Fibroblast of the aortic adventitia (primary cell): ENCODE measurements at places on chromosomes 7 and 10.

GRCh38 chr10:129934196-129934925 lies 29.7 kb downstream of the EBF3 start:
- no peak for DNase-seq

- no peak for DNase-seq
These were observed 96.3 kb downstream of the COL13A1 start for GRCh38 chr10:69897999-69898398.

DNA sequence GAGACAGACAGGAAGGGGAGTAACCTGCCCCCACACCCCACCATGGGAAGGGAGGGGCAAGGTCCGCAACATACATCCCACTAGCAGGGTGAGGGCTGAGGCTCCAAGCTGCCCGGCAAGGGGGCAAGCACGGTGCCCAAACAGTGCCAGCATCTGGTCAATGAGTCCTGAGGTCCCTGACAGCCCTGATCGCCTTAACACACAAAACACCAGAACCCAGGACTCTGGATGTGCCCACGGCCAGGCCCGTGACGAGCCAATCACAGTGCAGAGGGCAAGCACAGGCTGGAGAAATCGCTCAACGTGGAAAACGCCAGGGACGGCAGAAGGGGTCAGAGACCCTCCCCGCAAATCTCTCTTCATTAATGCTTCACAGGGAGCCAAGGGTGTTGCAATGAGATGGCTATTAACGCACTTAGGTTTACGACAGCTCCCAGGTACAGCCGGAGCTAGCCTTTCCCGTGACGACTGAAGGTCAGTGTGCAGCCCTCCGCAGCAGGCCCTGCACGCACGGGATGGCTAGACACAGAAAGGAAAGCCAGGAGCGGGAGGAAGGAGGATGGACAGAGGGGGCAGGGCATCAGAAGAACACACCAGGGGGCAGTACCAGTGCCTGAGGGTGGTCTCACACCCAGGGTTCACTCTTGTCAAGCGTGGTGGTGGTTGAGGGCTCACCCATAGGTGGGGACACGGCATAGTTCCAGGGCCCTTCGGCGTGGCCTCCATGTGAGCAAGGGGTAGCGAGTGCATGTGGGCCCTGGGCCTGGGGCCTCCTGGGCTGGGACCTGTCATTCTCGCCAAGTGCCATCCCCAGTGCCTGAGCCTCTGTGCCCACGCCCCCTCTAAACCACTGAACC lies 220.5 kb downstream of the MAD1L1 start:
- no peak for DNase-seq

GRCh38 chr7:105352901-105353668 lies 35.6 kb downstream of the SRPK2 start:
- peak; percentile 47 for DNase-seq

GRCh38 chr10:132570265-132570664 lies 32.7 kb downstream of the INPP5A start:
- DNase-seq, result no peak

DNA sequence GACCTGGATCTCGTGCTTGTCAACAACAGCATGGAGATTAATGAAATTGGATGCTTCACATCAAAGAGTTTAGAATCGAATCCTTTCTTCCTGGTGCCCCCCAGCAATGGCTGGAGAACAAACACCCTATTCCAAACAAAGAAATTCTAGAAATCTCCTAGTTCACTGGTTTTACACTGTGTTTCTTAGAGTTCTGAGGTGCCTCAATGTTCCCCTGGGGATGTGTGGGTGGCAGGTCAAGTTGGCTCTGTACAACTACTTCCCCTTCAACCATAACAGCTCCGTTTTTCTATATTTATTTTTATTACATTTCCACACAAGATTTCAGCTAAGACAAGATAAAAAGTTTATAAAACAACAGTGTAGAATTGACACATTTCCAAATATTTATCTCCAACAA lies 22.5 kb downstream of the CH25H start:
- DNase-seq, result no peak

- DNase-seq, result no peak
These were observed 67.1 kb downstream of the AGMO start for GRCh38 chr7:15494711-15495110.

- no peak for DNase-seq
These were observed 28.2 kb downstream of the ZNF25 start for GRCh38 chr10:37948210-37948609.

GRCh38 chr10:34739915-34740314 lies 75.2 kb downstream of the PARD3 start:
- DNase-seq, result peak; percentile 91

DNA sequence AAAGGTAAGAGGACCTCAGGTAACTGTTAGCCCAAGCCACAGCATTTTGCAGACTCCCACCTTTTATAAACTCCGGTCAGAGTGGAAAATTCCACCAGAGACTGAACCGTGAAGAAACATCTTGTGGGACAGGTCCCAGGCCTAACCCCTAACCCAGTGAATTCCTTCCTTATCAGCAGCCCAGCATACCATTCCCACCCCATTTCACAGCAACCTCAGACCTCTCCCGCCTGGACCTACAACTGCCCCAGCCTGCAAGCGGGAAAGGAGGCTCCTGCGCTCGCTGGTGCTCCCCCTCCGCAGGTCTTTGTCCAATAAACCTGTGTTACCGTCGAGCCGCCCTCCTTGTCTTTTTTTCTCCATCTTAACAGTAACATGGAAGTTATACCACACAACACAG lies 736.6 kb downstream of the MAGI2 start:
- no peak for DNase-seq

GRCh38 chr7:134739362-134739761 lies 40.1 kb upstream of the CALD1 start:
- no peak for DNase-seq

DNA sequence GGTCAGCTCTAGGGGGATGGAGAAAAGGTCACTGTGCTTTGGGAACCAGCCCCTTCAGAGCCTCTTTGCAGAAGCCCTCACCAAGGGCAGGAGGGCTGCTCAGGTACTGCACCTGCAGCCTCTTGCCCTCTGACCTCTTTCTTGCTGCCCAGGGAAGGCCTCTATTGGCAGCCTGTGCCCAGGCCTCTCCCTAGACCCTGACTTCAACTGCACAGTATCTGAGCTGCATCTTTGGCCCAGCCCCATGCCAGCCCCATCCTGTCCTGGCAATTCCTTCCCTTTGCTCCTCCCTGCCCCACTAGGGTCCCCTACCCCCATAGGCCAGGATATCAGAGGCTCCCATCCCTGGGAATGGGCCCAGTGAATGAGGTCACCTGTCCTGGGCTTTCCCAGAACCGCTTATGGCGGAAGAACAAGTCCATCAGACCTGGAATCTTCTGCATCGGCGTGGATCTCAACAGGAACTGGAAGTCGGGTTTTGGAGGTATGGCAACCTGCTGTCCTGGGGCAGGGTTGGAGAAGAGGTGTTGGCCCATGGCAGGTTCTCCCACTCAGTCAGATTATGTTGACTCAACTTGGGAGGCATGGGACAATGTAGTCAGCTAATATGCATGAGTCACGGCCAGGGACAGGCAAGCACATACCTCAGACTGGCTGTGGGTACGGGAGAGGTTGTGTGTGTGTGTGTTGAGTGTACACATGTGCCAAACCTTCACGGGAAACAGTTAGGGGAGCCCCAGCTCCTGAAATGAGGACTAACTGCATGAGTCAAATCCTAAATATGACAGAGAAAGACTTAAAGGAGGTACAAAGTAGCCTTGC lies 17.1 kb upstream of the CPA1 start:
- peak; percentile 93 for DNase-seq

- no peak for DNase-seq
These were observed 7.5 kb upstream of the JAKMIP3 start for GRCh38 chr10:132058111-132058745.

GRCh38 chr7:112422842-112423496 lies 27.3 kb upstream of the IFRD1 start:
- DNase-seq, result peak; percentile 97

GRCh38 chr10:43427166-43427825 lies 9.6 kb upstream of the ZNF487 start:
- DNase-seq, result no peak

DNA sequence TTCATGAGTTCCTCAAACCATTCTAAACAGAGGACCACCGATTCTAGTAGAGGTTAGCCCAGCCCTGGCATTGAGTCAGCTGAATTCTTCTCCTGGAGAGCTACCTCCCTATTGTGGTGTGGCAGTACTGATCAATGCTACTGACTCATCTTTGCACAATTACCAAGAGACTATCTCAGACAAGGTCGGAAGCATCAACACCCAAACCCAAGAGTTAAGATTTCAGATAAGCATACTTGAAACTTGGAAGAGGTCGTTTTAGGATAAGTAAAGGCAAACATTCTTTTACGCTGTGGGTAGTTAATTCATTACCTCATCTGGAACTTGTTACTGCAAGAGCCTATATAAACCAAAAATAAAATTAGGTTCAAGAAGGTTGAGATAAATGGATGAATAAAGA lies 154.6 kb upstream of the NRBF2 start:
- peak; percentile 74 for DNase-seq

DNA sequence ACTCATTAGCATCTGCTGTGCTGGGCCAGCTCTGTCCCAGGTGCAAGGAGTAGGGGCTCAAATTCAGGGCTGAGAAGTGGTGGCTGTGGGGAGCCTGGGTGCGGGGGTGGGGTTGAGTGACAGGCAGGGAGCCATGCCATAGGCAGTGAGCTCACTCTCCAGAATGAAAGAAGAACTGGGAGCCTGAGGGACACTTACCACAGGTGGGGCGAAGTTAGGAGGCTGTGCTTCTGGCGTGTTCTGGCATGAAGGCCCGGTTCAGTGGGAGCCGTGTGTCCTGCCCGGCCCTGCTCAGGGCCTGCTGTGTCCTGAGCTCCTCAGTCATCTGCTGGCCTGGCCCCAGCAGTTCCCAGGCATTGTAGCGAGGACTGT lies 62.5 kb downstream of the MKI67 start:
- no peak for DNase-seq

DNA sequence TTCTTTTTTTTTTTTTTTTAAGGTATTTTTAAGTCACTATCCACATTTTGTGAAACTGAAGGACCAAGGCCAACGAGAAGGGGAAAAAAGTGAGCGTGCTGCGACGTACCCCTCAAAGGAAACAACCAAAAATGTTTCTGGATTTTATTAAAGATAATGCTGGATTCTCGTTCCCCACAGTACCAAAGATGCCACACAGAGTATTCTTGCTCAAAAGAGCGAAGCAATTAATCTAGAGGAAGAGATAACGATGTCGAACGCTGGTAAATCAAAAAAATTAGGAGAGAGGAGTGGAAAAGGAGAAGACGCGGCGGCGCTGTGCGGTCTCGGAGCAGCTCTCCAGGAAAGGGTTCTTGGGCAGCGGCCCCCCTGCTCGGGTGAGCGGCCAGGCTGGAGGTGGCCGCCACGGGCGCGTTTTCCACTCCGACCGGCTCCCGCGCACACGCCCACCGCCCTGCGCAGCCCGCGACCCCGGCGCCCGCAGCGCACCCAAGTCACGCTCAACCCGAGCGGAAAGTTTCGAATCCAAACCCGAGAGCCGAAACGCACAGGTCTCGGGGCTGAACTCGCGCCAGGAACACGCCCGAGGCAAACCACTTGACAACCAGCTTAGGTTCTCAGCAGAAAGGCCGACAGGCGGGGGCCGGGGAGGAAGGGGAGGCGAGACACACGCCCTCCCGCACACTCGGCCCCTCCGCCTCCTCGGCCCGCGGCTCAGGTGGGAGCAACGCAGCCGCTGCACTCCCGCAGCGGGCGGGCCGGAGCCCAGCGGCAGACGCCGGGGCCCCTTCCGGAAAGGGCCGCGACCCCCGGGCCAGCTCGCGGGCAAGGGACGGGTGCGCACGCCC lies 989 bp downstream of the SRPK2 start:
- DNase-seq, result peak; percentile 34

DNA sequence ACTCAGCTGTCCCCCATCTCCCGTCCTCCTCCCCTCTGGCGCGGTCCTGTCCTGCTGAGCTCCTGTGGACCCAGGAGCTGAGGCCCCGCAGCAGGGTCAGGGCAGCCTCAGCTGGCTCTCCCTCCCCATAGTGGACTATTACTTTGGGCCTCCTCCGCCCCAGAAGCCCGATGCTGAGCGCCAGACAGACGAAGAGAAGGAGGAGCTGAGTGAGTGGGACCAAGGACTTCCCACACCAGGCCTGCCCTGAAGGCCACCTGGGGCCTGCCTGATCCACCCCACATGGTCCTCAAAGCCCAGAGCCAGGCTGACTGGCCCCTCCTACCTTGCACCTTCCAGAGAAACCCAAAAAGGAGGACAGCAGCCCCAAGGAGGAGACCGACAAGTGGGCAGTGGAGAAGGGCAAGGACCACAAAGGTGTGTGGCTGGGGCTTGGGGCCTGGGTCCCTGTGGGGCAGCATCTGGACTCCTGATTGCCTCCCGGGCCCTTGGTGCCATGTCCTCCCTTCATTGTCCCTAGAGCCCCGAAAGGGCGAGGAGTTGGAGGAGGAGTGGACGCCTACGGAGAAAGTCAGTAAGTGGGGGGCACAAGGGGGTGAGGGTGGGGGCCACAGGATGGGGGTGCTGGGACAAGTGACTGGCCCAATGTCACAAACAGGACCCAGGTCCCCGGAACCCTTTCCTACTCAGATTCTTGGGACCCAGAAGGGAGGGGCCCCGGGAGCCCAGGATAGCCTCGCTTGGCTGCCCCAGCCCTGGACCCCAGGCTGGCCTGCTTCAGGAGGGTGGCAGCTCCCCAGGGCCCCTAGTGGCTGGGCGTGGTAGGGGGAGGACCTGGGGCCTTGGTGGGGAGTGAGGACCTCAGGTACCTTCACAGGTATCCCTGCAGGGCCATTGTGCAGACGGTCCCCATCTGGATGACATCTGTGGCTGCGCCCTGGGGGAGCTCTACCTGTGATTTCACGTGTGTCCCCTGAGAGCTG lies 4.9 kb downstream of the AEBP1 start:
- no peak for DNase-seq

DNA sequence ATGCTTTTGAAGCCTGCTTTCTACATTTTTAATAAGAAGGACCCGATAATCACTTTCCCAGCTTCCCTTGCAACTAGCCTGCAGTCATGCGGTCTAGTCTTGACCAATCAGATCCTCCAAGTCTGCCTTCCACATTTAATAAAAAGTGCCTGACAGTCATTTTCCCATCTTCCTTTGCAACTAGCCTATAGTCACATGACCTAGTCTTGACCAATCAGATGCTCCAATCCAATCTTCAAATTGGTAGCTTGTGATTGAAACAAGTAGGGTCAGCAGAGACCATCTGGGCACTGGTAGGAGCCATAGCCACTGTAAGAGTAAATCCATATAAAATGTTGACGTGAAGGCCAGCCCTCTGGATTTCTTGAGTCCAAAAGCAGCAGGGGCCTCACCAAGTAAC lies 80.0 kb downstream of the NPTX2 start:
- no peak for DNase-seq

- peak; percentile 50 for DNase-seq
These were observed 337.0 kb downstream of the PTEN start for GRCh38 chr10:88200312-88201032.
